ENCODE measurements at places on chromosomes 6 and 20.
A peak's percentile ranks its signal among the peaks of the same experiment; 100 is the strongest.

DNA sequence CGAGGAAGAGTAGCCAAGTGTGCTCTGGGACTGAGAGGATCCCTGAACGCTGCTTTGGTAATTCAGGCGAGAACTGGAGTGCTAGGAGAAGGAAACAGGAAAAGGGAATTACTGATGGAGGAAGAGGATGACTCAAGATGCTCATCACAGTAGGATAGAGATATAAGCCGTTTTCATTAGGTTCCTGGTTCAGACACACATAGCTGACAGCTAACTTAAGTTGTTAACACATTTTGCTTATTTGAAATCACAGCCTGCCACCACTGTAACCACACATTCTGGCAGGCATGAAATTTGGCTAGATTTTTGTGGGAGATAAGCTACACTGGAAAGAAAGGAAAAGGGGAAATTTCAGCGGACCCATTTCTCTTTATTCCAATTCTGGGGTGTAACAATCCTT is 138.2 kb upstream of the SLC22A16 start:
- DNase-seq, result peak; percentile 31

- DNase-seq, result peak; percentile 84
These were observed 45.9 kb upstream of the ZNFX1 start for GRCh38 chr20:49323622-49324238.

DNA sequence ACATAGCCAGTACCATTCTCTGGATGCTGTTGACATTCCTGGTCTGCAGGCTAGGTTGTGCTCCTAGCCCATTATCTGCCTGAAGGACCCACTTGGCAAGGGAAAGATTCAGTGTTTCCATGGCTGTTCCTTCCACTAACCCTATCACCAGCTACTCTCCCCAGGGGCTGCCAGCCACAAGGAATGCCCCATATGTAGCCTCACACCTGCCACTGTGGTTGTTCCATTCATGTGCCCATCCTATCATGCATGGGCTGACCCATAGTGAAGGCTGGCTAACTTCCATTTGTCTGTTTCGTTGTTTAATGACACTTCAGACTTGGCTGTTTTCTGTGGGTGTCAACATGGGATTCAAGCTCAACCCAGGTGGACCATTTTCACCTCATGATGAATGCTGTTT is 25.6 kb upstream of the HLA-A start:
- no peak for DNase-seq

GRCh38 chr6:21469213-21469612 is 124.3 kb upstream of the SOX4 start:
- DNase-seq, result no peak

GRCh38 chr6:15513801-15514711 is 148.8 kb downstream of the DTNBP1 start:
- no peak for DNase-seq

GRCh38 chr6:48087448-48087847 is 23.5 kb downstream of the PTCHD4 start:
- peak; percentile 16 for DNase-seq

- no peak for DNase-seq
These were observed 81.0 kb upstream of the FLRT3 start for GRCh38 chr20:14418376-14418775.

DNA sequence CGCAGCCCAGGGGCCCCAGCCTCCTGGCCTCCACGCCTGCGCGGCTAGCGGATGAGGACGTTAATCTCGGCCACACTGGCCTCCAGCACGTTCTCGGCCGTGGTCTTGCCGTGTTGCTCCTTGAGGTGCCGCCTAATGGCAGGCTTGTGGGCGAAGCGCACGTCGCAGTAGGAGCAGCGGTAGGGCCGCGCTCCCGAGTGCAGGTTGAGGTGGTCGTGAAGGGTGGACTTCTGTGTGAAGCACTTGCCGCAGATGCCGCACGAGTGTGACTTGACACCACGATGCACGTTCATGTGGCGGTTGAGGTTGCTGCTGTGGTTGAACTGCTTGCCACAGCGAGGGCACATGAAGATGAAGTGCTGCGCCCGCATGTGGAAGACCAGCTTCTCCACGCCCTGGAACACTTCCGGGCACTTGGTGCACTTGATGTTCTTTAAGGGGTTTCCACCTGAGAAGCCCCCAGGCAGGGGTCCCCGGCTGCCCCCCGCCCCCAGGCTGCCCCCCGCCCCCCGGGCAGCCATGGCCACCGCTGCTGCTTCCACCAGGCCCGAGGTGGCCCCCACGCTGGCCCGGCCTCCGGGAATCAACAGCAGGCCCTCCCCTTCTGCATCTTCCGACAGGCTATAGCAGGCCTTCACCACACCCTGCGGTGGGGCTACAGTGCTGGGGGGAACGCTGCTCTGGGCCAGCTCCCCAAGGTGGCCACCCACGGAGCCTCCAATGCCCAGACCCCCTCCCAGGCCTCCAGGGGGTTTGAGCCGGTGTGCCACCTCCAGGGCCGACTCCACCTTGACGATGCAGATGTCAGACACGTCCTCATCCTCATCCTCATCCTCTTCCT is 1.8 kb downstream of the ZBTB12 start:
- DNase-seq, result no peak

- peak; percentile 26 for DNase-seq
These were observed 43.8 kb downstream of the POPDC3 start for GRCh38 chr6:105135907-105136430.

DNA sequence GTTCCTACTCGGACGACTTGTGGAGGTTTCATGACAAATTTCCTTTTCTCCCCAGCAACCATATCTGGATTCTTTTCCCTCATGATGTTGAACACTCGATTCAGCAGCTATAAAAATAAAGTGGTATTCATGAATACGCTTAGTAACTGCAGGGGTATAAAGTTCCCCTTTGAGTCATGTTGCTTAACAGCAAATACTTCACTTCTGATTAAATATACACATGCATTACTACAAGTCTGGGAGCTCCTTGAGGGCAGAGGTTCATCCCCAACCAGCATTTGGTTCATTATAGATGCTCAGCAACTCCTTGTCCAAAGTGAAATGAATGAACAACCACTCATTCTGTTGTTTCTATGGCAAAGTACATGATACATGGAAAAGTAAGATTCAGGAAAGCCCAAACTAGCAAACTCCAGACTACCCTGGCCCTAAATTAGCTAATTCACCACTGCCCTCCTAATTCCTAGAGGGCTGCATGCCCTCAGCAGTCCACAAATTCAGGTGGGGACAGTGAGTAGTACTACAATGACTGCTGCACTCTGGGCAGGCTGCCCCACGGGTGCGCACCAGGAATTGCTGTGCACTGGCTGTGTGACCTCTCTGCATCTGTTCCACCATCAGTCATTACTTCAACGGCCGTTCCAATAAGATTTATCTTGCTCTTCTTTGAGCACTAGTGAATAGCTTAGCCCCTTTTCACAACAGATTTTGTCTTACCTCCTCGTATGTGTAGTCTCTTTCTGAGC is 15.2 kb downstream of the EIF2S2 start:
- no peak for DNase-seq

- DNase-seq, result no peak
These were observed 144.0 kb upstream of the TSHZ2 start for GRCh38 chr20:52828199-52828598.

- no peak for DNase-seq
These were observed 12.3 kb upstream of the MAP3K7 start for GRCh38 chr6:90599151-90599550.

GRCh38 chr6:127811900-127812570 is 88.8 kb downstream of the THEMIS start:
- no peak for DNase-seq

- DNase-seq, result no peak
These were observed 95.9 kb downstream of the FOXC1 start for GRCh38 chr6:1705630-1706029.

GRCh38 chr6:81814370-81815076 is 62.0 kb upstream of the TENT5A start:
- DNase-seq, result no peak

GRCh38 chr20:36929290-36929689 is 22.2 kb downstream of the SAMHD1 start:
- DNase-seq, result no peak

GRCh38 chr6:105087571-105088211 is 92.1 kb downstream of the POPDC3 start:
- DNase-seq, result peak; percentile 45

GRCh38 chr6:136547871-136548270 is 2.4 kb downstream of the MAP7 start:
- DNase-seq, result no peak

- no peak for DNase-seq
These were observed 595.5 kb downstream of the KIF16B start for GRCh38 chr20:15977758-15978157.

DNA sequence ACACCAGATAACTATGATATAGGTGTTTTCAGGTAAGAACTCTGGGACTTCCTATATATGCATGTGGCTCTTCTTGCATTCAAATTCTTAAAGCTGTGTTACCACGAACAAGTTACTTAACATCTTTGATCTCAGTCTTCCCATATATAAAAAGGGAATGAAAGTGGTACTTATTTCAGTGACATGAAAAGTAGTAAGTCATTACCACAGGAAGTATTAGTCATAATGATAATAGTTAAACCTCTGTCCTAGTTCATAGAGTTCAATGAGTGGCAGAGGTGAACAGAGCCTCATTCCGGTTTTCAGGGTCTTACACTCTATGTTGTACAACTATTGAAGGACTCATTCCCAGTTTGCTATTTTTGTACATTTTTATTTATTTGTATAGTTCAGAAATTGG is 237.0 kb downstream of the NKAIN2 start:
- no peak for DNase-seq
